ENCODE measurements at places on chromosomes 1 and 21. TPM values are rescaled to one million over a fixed set of nuclear protein-coding genes. Genes with fewer than 3 reads are reported as not detected.
A peak's percentile ranks its signal among the peaks of the same experiment; 100 is the strongest.

The AMIGO1 gene
- total RNA-seq: 3.5 TPM

The CCDC24 gene
- 4.7 TPM for total RNA-seq

GRCh38 chr1:150969626-150970025 lies 5.0 kb downstream of the CERS2 start:
- DNase-seq: no peak

DNA sequence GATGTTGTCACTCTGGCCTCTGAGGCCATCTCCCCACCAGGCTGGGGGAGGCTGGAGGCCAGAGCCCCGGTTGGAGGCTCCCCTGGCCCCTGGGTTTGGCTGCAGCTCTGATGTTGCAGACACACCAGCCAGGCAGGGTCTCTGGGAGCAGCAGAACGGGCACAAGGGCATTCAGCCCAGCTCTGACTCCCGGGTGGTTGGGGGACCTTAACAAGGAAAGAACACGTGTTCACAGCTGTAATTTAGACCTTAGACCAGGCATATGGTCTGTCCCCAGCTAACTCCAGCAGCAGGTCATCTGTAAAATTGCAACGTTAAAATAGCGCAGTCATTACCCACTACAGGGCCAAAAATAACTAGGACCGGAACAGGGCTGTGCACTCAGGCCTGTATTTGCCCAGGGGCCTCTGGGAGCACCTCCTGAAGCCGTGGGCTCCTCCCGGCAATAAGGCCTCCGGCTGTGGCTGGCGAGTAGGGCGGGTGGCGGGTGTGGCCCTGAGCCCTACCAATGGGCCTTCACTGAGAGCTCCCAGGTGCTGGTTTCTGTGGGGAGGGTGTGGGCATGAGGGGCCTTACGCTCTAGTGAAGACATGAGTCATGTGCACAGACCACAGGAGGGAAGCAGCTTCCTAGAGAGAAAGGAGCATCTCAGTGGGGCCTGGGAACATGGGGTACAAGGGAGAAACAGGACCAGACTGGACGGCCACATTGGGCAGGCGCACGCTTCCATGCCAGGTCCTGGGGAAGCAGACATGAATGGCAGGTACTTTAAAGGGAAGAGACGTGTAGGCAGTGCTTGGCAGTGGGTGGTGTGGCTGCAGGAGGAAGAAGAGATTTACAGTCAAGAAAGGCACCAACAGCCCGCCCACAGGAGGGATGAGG lies 6.1 kb downstream of the LDLRAP1 start:
- DNase-seq: no peak

DNA sequence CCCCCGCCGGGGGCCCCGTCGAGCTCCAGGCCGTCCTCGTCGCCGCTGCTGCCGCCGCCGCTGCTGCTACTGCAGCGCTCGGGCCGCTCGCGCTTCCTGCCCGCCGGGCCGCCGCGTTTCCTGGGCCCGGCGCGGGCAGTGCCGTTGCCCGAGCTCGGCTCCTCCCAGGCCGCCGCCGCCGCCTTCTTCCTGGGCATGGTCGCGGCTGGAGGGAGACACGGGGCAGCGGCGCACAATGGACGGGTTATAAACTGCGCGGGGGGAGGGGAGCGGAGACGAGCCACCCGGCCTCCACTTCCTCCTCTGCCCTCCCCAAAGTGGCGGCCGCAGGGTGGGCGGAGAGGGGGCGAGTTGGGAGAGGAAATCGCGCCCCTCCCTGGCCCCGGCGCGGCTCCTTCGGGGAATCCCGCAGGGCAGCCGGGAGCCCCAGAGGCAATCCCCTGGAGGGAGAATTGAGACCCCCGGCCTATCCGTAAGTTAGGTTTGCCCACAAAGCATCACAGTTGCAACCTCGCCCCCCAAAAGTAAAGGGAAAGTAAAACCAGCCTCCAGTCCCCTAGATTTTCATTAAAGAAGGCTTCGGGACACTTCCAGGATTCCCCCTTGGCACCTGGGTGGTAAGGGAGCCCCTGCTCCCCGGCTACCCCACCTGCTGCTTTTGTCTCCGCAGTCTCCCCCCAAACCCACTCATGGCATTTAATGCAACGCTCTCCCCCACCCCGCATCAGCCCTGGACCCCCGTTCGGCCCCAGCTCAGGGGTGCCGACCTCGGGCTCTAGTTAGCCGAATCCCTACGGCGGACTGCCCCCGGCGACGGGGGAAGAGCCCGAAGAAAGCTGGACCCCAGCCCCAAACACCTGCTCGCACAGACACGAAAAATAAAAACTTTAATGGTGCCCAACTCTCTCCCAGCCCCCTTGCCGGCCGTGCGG lies 893 bp downstream of the RCC2 start:
- DNase-seq: peak; percentile 72

DNA sequence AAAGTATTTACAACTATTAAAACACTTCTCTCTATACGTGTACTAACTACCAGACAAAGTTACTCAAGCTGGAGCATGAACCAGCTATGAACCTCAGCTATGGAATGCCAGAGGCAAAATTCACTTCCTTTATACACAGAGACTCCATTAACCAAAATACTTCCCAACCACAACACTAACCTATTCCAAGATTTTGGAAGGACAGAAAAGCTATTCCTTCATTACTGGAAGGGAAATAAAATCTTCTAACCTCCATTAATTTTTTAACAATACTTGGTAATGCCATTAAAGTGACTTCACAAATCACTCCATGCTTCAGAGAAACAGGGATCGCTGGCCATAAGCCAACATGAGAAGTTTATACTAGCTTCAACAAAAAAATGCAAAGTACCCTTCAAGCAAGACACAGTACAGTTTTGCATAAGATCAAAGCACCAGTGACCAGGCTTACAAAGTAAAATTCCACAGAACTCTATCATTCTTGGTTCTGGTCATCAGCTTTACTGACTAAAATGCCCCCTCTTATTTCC lies 58.0 kb downstream of the PUM1 start:
- DNase-seq: no peak

The CFAP74 gene
- 3.5 TPM for total RNA-seq
